Cardiac fibroblast (primary cell): ENCODE measurements at places on chromosomes 13 and 19.

DNA sequence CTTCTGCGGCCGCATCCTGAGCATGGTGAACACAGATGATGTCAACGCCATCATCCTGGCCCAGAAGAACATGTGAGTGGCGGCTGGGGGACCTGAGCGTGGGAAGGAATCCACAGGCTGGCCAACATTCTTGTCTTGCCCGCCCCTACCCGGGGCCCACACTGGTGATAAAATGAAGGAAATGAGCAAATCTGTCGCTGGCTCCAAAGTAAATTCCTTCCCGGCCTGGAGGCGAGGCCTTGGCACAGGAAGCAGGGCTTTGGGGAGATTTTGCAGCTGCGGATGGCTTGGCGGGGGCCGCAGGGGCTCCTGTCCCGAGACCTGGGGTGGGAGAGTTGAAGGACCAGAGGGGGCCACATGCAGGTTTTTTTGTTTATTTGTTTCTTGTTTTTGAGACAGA is 4.4 kb downstream of the KXD1 start:
- DNase-seq: peak; percentile 56

DNA sequence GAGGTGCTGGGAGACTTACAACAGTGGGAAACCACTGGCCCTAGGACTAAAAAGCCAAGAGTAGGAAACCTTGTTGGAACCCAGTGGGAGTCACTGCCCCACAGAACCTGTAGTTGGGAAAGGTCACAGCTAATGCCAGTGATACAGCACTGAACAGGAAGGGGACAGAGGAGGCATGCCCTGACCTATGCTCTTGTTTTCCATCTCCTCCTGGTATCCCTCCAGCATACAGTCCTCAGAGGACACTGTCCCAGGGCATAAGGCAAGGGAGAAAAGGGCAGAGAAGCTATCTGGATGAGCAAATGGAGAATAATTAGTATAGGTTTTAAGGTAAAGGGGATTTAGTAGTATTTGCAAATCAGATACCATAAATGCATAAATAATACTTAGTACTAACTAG is 11.2 kb upstream of the TBC1D4 start:
- DNase-seq: no peak

DNA sequence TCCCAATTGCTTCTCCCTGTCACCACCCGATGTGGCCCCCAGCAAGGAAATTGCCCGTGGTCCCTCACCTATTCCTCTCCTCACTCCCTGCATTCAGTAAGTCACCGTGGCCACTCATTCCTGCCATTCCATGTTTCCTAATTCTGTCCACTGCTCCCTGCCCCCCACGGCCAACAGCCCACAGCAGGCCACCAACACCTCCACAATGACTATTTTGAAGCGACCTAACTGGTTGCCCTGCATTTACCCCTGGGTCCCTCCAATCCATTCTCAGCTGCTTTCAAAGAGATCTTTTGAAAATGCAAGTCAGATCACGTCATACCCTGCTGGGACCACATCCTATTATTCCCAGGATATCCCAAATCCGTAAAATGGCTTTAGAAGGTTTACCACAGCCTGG is 210.4 kb downstream of the DCLK1 start:
- no peak for DNase-seq

- peak; percentile 19 for DNase-seq
These were observed 20.3 kb upstream of the GGACT start for GRCh38 chr13:100608906-100609305.
